ENCODE measurements at places on chromosomes 6 and 20.

- no peak for DNase-seq
Observed at GRCh38 chr6:105227295-105227767, 47.5 kb upstream of the POPDC3 start.

DNA sequence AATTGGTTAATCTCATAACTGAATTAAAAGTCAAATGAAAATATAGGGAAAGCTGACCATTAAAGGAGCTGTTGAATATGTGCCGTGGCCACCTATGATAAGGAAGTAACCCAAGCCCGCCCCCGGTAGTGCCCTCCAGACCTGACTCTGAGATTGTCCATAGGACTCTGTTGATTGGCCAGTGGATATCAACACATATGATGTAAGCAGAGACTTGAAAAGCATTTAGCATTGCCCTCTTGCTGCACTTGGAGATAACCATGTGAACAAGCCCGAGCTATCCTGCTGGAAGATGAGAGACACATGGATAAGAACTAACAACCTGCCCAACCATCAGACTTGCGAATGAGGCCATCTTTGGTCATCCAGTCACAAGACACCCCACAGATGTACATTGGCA, 83.2 kb downstream of the LINC00237 start:
- no peak for DNase-seq

DNA sequence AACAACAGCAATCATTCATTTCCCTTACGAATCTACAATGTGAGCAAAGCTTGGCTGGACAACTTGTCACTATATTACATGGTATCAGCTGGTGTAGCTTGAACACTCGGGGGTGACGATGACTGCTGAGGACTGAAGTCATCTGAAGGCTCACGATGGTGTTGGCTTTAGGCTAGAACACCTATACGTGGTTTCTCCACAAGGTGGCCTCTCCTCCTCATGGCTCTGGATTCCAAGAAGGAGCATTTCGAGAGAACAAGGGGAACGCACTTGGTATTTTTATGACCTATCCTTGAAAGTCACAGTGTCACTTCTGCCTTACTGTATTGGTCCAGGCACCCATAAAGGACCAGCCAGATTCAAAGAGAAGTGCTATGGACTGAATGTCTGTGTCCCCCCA, 37.5 kb upstream of the ADGRF1 start:
- no peak for DNase-seq

DNA sequence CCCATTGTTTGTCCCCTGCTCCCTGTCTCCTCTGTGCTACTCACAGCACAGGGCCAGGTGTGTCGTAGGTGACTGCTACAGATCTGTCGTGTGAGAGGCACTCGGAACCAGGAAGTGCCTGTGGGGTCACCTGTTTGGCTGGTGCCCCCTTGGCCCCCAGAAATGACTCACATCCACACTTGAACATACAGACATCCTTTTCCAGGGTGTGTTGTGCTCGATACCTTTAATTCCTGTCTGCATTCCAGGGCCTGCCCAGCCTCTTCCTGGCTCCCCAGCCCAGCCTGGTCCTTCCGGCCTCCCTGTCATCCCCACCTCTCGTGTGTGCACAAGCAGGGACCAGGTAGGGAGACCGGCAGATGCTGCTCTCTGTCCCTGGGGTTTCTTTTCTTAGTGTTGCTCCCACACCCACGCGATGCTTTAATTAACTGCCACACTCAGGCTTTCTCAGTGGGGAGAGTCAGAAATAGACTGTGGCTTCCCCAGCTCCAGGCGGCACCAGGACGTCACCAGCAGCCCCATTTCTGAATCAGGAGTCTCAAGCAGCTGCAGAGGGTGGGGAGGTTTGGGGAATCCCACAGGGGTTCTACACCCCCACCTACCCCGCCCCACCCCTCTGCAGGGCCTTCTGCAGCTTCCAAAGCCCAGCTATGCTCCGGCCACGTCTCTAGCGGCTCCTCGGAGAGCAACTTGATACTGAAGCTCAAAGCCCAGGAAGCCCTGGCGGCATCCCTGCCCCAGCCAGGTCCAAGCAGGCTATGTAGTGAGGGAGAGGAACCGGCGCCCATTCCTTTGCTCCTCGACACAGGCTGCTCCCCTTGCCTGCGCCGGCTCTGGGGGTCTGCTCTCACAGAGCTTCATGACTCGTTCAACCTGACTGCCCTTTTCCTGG, 102.2 kb downstream of the SYCP2 start:
- DNase-seq = no peak

DNA sequence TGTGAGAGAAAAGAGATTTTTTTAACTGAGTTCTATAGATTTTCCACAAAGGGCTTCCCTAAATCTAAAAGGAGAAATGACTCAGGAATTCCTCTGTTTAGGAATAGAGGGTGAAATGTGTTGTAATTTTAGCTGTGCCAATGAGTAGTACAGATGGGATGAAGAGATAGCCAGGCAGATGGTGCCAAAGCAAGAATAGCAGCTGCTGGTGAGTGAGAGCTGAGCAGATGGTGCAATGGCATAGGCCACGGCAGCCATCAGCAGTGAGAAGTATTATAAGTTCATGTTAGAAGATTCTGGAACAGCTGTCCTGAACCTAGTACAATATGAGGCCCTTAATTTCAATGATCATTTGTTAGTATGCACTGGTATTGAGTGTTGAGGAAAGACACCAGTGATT, 40.2 kb upstream of the CRISP1 start:
- no peak for DNase-seq

All from non-pigmented ciliary epithelial cell (primary cell).